Left kidney (tissue), 8 donors: ENCODE measurements at places on chromosomes 1 and 21. TPM values are rescaled to one million over a fixed set of nuclear protein-coding genes. Genes with fewer than 3 reads are reported as not detected.

PTCH2 gene
- polyA plus RNA-seq = 5.4 TPM

SELP gene
- polyA plus RNA-seq = 4.4 TPM

HFM1 gene
- 11.0 TPM for polyA plus RNA-seq

B3GALT6 gene
- polyA plus RNA-seq = 19.0 TPM

C1orf115 gene
- 24.4 TPM for polyA plus RNA-seq

SDCCAG8 gene
- 47.8 TPM for polyA plus RNA-seq
